ENCODE measurements at places on chromosomes 13 and 19.

DNA sequence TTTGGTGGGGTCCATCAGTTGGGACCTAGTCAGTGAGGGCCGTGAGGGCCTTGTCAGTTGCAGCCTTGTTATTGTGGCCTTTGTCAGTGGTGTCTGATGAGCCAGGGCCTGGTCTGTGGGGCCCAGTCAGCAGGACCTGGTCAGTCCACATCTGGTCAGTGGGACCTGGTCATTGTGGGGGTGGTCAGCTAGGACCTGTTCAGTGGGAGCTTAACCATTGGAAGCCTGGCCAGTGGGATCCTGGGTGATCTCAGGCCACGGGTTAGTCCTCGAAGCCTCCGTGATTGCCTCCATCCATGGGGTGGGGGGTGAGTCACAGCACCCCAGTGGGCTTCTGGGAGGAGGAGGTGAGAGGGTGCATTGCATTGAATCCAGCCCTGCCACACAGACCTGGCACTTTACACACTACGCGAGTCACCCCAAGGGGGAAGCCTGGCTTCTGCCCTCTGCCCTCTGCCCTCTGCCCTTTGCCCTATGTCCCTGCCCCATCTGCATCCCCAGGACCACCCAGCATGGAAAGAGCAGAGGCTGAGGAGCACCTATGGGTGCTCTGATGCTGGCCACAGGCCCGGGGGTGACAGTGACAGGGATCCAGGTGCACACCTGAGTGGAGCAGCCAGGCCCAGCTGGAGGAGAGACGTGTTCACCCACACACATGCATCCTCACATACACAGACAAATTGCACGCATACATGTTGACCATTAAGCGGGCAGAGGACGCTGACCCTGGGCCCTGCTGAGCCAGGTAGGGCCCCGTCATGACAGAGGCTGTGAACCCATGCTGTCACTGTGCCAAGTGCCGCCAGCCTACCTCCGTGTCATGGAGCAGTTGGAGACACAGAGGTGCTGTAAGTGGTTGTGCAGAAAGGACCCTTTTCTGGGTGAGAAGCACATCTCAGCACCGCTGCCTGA lies 59.8 kb upstream of the TPM4 start:
- no peak for DNase-seq

GRCh38 chr13:113794086-113794485 lies 35.1 kb downstream of the TMEM255B start:
- DNase-seq, result no peak

- DNase-seq, result no peak
Observed at GRCh38 chr19:22595918-22596341, 38.2 kb upstream of the ZNF492 start.

GRCh38 chr19:10013834-10014618 lies 743 bp downstream of the RDH8 start:
- DNase-seq, result no peak

- no peak for DNase-seq
Observed at GRCh38 chr13:30406779-30407416, 15.4 kb upstream of the UBE2L5 start.

DNA sequence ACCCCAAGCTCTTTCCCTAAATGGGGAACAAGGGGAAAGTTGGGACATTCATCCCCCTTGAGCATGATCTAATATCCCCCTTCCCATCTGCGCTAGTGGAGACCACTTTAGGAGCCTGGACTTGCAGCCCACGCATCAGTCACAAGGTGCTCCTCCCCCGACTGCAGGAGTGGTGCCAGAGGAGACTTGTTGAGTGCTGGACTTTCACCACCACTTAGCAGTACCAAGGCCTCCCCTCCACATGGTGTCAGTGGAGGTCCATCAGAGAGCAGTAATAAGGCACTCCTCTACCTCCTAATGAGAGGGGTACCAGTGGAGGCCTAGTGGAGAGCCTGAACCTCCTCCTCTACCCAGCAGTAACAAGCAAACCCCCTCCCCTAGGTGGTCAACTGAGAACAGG lies 22.5 kb downstream of the CAB39L start:
- DNase-seq, result peak; percentile 64

DNA sequence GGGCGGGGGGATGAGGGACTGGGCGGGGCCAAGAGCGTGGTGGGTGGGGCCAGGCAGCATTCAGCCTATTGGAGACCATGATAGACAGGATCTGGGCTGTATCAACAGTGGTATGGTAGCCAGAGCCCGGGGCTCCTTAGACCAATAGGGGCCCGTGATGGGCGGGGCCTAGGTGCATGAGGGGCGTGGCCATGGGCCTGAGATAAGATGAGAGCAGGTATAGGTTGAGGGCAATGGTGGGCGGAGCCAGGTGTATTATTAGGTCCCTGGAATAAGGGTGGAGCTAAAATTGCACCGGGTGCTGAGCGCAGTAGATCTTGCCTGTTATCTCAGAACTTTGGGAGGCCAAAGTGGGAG lies 5.3 kb downstream of the ABCA7 start:
- DNase-seq, result peak; percentile 89

DNA sequence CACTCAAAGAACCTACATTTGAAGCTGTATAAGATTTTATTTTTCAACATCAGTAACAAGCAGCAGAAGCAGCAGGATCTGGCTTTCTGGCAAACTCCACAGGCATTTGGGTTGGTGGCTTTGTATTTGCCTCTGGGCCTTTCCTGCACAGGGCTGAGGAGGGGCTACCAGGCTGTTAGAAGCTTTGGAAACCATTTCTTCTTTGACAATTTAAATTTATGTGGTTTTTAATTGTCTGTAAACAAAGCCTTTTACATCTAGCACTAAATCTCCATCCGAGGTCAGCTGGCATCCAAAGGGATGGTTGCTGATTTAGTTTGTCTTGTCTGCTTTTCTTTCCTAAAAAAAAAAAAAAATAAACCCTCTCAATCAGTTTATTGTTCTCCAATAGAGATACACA lies 127.5 kb upstream of the OBI1 start:
- DNase-seq, result no peak

DNA sequence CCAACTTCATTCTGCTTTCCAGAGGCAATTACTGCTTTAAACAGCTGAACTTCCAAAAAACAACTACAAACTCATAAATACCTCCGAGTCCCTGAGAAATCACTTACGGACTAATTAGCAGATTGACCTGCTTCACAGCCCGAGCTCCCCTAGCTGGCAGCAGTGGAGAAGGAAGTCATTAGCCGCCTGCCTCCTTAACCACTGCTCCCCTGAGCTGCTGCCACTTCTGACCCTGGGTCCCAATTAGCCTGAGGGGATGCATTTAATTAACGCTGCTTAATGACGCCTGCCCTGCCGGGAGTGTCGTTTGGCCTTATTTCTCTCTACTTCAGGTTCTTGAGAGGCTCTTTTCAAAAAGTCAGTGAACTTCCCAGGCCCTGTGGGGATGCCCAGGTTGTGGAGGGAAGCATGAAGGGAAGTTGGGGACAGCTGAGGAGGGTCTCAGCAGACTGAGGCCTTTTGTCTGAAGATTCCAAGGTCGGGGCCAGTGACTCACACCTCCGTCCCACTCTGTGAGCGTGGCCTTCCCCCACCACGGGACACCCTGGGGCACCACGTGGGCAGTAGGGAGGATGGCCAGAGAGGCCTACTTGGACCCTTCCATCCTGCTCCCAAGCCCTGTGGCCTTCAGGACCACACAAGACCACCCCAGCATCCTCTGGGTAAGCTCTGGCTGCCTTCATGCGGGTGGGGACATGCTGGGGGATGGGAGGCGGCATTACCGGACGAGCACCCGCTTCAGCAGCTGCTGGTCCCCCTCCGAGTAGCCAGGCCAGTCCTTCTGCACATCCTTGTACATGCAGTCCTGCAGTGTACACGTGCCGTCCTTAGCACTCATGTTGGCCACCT lies 19.8 kb upstream of the ISYNA1 start:
- DNase-seq, result no peak

- DNase-seq, result no peak
Observed at GRCh38 chr19:419721-420515, 11.0 kb upstream of the C2CD4C start.

DNA sequence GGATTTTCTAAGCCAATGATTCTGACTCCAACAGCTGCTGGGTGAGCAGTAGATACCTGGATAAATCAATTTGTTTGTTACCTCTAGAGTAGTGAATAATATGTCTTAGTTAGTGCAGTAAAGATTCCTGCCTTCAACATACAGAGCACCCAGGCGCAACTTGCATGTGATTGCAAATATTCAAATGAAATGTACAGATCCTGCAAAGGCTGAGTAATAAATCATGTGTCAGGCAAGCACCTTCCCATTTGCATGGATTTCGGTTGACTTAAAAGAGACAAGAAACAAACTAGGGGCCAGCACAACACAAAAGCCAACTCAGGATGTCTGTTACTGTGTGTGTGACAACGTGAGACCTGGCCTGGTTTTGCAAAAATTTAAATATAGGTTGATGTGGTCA lies 79.7 kb downstream of the TNFSF11 start:
- DNase-seq, result no peak
